ENCODE measurements at places on chromosomes 7 and 10.

GRCh38 chr7:55124989-55125875, 106.4 kb downstream of the EGFR start:
- DNase-seq, result no peak

DNA sequence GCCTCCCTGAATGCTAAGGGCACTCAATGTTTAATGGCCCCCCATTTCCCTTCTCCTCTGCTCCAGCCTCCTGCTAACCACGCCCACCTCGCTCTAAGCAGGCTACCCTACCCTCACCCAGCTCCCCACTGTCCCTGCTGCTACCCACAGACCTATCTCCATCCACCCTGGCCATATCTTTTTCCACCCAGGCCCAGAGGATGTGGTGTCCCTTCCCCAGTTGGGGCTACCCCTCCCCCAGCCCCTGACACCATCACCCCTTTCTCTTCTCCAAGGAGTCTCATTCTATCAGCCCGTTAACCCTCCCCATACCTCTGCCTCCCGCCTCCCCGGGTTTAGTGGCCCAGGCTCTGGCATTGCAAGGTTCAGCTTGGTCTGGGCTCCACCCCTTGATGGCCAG, 28.9 kb upstream of the PPIF start:
- no peak for DNase-seq

GRCh38 chr7:68295386-68295785, 1298.8 kb downstream of the TYW1 start:
- no peak for DNase-seq

GRCh38 chr10:110455446-110455845, 42.3 kb upstream of the DUSP5 start:
- DNase-seq, result no peak

DNA sequence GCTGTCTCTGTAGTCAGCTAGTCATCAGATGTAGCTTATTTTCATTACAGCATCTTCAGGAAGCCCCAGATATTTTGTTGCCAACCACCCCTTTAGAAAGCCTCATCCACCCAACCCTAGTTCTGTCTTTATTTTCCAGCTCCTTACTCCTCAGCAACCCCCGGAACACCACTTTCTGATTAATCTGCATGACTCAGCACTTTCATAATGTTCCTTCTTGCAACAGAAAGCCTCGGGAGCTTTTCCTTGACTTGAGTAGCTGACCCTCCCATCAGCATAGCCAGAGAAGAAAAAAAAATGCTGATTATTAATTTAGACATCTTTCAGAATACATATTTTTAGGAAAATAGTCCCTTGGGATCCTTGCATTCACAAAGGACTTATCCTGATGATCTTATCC, 244.0 kb upstream of the CXCL12 start:
- no peak for DNase-seq

GRCh38 chr7:1385086-1385808, 74.0 kb downstream of the MICALL2 start:
- DNase-seq, result no peak

- no peak for DNase-seq
These were observed 77.7 kb upstream of the CAPZA2 start for GRCh38 chr7:116784647-116785046.

DNA sequence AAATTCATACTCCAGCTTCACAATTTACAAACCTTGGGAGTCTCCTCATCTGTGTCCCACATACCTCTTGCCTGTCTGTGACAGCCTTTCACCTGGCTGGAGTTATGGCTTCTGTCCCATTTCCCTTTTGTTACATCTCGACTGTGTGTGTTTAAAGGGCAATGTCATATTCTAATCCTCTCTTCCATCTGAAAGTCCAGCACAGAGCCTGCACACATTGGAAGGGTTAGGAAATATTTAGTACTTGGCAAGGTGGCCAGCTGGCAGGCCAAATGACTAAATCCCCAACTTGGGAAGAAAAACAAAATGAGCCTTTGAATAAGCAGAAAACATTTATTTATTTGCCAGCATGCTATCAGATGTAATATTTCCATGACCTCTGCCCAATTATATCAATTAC, 120.1 kb upstream of the STK17A start:
- no peak for DNase-seq

DNA sequence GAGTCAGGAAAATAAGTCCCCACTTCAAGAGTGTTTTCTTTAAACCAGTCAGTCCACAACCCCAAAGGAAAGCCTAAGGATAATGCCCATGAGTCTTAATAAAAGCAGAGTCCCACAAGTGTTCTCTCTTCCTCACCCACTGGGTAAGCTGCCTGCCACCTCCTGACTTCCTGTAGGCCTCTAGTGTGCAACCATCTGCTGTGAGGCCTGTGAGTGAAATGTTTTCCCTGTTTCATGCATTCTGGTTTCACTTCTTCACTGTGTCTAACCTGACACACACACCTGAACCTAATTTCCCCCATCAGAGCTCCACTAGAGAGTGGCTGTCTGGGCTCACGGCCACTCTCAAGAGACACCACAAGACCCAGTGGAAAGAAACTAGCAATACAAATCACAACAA, 38.9 kb upstream of the GDF10 start:
- peak; percentile 82 for DNase-seq

- no peak for DNase-seq
These were observed 1321.5 kb downstream of the XPNPEP1 start for GRCh38 chr10:108601851-108602250.

- DNase-seq, result no peak
These were observed 48.3 kb downstream of the LANCL2 start for GRCh38 chr7:55413442-55413841.

DNA sequence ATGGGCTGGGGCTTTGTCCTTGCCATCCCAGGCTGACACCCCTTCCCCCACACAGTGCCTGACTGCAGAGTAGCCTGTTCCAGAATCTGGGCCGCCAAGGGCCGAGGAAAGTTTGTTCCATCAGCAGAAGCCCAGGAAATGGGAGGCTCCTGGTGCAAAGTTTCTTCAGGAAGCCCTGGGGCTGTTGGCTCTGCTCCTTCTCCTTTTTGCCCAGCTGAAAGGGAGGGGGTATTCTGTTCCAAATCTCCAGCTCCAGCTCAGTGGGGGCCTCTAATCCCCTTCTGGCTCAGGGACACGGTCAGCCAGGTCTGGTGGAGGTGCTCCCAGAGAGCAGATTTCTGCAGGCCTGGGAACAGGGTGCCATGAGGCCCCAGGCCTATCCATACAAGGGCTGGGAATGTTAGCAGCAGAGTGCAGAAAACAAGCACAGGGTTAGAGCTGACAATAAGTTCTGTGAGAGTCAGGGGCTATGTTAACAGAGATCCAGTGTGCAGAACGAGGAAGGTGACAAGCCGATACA, 399.5 kb downstream of the RPS24 start:
- no peak for DNase-seq

- peak; percentile 16 for DNase-seq
These were observed 244.4 kb downstream of the TNS3 start for GRCh38 chr7:47337531-47337930.

- DNase-seq, result no peak
These were observed 14.2 kb upstream of the HPS1 start for GRCh38 chr10:98460837-98461499.

Data from GM12878 (cell line).